ENCODE measurements at places on chromosomes 1 and 21. TPM values are rescaled to one million over a fixed set of nuclear protein-coding genes. Genes with fewer than 3 reads are reported as not detected.

DNA sequence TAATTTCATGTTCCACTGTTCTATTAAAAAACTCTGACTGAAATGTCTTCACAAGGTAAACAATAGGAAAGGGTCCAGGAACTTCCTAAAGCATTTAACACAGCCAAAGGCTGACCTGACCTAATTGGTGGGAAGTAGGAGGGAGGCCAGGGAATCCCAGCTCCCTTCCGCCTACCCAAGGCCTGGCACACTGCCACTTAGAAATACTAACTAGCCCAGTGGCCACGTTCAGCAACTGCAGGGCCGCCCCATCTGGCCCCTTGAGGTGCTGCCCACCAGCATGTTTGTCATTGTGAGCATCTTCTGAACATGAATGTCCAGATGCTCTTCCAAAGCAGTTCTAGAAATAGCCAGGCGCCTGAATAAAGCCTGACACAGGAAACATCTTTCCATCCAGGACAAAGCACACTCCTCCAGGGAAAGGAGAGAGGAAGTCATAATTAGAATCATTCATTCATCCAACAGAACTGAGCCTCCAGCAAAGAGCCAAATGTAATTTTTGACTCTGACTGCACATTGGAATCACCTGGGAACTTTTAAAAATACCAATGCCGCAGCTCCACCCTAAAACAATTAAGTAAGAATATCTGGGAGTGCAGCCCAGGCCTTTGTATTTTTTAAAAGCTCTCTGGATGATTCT is 44.6 kb upstream of the BCL9 start:
- DNase-seq = peak; percentile 49

DNA sequence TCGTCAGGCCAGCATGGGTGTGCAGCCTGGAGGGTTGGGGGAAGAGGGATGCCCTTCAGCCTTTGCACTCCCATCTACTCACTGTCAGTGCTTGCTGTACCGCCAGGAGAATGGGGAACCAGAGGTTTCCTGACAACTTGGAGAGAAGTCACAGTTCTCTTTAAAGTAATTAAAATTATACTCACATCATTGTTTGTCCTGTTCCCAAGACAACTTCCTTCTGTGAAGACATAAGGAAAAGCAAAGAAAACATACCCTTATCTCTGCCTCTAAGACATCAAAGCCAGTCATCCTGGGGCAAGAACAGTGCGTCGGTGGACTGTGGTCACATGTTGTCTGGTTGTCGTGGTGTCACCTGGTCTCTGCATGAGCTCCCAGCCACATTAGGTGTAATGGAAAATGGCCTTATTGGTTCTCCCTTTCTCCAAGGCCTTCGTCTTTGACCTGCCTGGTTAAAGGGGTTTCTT is 17.6 kb downstream of the TRAF5 start:
- DNase-seq = no peak

The ANGPTL1 gene
- total RNA-seq = 44.1 TPM

DNA sequence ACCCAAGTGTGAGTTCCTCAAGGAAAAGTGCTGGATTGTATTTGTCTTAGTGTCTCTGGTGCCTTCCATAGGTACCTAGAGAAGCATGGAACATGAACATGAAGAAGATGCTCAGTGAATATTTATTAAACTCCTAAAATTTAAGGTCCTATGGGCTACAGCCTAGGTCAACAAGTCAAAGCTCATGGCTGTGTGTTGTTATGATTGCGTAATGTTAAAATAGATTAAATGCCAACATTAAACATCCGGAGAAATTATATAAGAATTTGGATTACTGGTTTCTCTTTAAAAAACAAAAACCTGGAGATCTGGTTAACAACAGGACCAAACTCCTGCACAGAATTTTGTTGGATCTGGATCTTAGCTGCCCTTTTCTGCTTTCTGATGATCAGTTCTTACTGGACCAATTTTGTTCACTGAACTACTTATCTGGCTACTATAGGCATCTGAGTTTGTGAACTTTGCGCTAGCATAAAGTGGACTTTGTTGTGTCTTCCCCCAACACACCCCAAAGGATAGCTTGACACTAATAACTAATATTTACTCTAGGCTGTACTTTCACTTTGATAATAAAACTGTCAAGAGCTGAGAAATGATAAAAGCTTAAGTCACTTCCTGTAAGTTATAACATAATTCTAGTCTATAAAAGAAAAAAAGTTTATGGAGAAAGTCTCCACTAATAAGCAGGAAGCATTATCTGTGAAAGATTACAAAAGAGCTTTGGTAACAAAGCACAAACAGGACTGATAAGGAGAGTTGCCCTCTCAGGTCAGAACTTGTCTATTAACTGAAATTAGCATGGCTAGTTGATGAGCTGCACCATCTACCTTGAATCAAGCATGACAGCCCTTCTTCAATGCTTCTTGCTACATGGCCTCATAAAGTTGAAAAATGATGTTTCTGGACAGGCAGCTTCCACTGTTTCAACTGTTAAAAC is 20.7 kb downstream of the F5 start:
- DNase-seq = no peak

The PIK3R3 gene
- total RNA-seq = 20.3 TPM

- no peak for DNase-seq
Observed at GRCh38 chr1:164577291-164577690, 18.3 kb downstream of the PBX1 start.

GRCh38 chr1:235297579-235297978 is 30.4 kb downstream of the ARID4B start:
- no peak for DNase-seq

DNA sequence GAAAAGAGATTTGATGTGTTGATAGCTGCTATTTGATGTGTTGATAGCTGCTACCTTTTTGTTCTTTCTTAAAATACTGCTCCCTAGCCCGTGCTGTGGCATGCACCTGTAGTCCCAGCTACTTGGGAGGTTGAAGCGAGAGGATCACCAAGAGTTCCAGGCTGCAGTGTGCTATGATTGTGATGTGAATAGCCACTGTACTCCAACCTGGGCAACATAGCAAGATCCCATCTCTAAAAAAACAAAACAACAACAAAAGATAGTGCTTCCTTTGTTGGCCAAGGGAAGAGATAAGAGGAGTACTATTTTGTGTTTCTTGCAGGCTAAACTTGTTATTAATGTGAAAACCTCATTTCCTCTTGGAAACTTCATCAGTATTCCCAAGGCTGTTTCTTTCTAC is 6.1 kb downstream of the GPSM2 start:
- DNase-seq = no peak

The CSF3R gene
- total RNA-seq = 4.9 TPM

The RBM11 gene
- total RNA-seq = 8.5 TPM

- no peak for DNase-seq
Observed at GRCh38 chr1:98557895-98558294, 103.6 kb upstream of the SNX7 start.

The HCRTR1 gene
- total RNA-seq = not detected

The ACOT11 gene
- total RNA-seq = 28.4 TPM

The WNT4 gene
- 17.2 TPM for total RNA-seq

DNA sequence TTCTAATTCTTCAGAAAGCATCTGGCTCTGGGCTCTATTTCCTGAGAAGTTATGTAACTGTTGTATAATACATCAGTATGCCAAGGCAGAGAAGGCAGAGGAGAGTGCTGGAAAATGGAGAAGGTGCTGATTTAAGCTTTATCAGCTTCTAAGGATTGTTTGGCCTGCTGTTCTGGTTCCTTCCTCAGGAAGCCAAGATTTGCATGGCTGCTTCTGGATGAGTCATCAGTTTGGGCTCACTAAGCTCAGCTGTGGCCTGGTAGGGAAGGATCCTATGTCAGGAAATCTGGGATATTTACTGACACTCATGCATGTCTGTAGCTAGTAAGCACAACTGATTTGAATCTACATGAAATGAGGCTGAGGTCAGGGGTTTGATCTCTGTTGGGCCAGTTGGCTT is 73.2 kb upstream of the ADGRL4 start:
- DNase-seq = no peak

GRCh38 chr1:151476083-151476482 is 16.8 kb upstream of the POGZ start:
- no peak for DNase-seq

The BCL2L15 gene
- total RNA-seq = 0.88 TPM

GRCh38 chr1:27487966-27488884 is 1.7 kb downstream of the WASF2 start:
- DNase-seq = no peak

DNA sequence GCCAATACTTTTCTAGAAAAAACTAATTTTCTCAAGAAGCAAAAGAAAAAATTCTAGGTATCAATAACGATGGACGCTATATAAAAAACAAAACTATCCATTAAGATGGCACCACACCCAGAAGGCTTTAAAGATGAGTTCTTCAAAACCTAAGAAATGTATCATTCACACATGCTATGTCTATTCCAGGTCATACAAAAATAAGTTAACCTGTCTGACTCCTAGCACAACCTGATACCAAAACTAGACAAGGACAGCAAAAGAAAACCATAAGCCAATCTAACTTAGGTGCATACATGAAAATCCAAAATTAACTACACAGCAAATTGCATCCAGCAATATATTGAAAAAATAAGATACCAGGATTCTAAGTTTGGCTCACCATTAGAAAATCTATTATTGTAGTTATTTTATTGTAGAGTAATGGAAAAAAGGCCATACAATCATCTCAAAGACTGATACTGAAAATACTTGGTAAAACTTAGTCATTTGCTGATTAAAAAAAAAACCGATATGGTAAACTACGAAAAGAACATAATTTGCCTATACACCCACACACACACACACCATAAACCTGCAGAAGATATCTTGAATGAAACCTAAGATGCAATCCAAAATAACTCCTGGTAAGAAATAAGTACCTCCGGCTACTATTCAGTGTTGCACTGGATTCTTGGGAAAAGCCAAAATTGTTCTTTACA is 55.0 kb downstream of the TRAF5 start:
- DNase-seq = no peak

- no peak for DNase-seq
Observed at GRCh38 chr1:244456586-244456985, 4.5 kb upstream of the CATSPERE start.

DNA sequence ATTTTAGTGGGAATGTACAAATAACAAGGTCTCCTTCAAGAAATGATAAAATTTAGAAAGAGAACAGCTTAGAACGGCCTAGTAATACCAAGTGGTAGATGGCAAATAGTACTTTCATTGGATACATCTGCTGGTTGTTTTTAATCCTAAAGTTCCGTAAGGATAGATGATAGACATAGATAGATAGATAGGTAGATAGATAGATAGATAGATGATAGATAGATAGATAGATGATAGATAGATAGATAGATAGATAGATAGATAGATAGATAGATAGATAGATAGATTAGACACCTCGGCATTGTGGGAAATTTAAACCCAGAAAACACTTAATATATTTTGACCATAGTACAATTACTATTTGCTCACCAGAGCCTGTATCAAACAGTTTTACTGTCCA is 288.5 kb downstream of the TPR start:
- DNase-seq = no peak

The CCNL2 gene
- 245 TPM for total RNA-seq

GRCh38 chr1:10665930-10666850 is 130.3 kb downstream of the CASZ1 start:
- DNase-seq = no peak

GRCh38 chr1:102191723-102192122 is 195.0 kb upstream of the OLFM3 start:
- DNase-seq = no peak

GRCh38 chr1:104787866-104788510 is 1038.3 kb downstream of the AMY1C start:
- DNase-seq = no peak

DNA sequence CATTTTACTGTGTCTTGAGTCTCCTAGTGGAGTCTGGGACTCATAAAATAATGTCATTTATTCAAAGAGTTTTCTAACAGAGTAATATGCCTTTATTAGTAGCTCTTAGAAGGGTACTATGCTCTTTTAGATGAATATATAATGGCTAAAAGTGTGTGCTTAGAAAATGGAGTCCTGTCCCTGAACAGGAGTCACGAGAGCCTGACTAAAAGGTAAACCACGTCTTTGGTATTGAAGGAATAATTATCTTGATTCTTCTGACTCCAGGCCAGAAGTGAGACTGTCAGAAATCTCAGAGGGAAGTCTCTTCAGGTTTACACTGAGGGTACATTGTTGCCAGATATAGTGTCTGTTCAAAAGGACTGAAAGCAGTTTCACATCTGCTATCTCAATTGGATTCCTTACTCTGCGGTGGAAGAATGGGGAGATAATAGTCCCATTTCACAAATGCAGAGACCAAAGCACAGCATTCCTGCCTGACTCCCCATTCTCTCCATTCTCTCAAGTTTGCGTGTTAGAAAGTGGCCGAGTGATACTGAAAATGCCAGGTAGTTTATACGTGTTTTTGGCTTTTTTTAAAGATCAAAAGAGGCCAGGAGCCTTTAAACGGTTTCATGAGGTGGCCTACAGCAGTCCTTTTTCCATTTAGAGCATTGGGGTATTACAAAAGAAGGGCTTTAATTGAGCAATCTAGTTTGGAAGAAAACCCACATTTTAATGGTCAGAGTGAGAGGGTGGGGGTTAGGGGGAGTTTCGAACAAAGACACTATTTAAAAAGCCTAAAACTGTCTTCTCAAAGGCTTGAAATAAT is 176.6 kb downstream of the VPS13D start:
- no peak for DNase-seq

DNA sequence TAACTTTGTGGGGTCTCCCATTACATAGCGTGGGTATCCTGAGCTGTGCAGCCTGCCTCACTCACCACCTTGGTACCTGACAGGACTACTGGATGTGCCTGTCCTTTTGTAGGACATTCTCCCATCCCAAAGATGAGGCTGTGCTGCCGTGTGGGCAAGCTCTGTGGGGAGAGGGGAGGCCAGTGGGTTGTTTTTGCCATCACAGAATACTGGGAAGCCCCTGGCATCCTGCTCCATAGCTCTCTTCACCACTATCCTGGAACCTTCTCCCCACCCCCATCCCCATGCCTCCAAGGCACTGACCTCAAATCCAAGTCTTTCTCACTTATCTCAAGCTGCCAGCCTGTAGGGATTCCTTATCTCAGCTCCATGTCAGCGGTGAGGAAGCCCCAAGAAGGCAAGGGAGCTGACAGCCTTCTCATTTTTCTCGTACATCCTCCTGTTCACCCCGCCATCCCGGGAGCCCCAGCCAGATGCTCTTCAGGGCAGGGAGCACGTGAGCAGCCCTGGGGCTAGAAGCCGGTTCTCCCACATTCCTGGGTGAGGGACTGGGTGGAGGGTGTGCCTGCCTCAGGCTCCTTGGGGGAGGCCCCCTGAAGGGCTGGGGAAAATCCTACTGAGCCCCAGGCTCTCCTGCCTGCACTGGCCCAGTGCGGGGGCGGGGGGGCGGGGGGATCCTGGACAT is 2.4 kb upstream of the ELF3 start:
- no peak for DNase-seq
